ENCODE measurements at places on chromosomes 2 and 18.

GRCh38 chr2:147242445-147242844, 602.4 kb upstream of the ACVR2A start:
- no peak for DNase-seq

- DNase-seq, result no peak
Observed at GRCh38 chr18:49813069-49813318, 339 bp downstream of the ACAA2 start.

- no peak for DNase-seq
Observed at GRCh38 chr2:146867477-146867986, 977.3 kb upstream of the ACVR2A start.

DNA sequence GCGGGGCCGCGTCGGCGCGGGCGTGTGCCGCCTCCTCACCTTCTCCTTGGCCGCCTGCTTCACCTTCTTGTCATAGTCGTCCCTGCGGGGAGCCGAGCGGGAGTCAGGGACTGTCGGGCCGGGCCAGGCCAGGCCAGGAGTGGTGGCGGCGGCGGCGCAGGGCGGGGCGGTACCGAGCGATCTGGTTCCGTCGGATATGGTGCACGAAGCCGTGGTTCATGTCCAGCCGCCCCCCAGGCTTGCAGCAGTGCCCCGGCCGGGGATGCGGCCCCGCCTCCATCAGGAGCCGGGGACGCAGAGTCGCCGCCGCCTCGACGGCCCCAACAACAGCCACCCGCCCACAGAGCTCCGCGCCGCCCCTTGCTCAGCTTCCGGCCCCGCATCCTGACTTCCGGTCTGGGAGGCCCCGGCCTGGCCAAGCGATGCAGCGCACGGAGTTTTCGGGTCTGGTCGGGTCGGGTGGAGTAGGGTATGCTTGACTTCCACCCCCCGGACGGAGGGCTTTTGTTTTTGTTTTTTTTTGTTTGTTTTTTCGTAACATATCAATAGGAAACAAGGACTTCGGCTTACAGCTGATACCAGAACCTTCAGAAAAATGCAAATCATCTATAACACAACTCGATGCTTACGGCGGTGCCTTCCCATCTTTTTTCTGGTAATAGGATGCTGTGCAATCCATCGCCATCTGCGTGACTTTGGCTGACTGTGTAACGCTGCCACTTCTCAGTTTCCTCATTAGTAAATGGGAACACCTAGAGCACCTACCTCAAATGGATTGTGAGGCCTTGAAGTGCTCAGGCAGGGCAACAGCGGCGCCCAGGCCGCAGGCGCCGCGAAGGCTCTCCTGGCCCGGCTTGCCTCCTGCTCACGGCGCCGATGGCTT, at the start of gene C2orf68:
C2orf68 (minus strand) TSS at position 362 of the 883 bp plus-strand sequence; CDS start at position 280, 82 bp downstream.
- peak; percentile 70 for DNase-seq

DNA sequence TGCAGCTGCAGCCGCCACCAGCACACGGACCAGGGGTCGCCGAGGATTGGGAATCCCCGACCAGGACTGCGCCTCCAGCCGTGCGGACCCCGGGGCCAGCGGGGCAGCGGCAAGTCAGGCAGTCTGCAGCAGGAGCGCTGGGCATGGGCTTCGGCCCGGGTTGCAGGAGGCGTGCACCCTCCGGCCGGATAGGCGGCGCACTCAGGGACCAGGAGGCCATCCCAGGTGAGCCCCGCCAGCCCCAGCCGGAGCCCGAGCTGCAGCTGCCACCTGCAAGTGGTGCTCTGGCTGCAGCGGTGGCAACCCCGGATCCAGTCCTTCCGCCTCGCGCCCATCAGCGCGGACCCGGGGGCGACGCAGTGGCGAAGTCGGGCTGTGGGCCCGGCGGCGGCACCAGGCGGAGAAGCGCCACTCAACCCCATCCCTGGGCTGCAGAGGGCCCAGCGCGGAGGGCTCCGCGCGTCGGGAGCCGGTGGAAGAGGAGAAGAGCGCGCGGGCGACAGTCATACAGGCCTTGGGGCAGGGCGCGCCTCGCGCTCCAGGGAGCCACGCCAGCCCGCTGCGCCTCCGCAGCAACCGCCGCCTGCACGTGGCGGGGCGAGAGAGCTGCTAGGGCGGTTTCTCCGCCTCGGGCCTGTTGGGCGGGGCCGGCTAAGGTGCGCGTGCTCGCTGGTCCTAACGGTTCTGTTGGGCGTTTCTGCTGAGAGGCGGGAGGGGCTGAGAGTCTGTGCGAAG, 73.8 kb downstream of the RPIA start:
- DNase-seq, result no peak

- DNase-seq, result no peak
Observed at GRCh38 chr2:171217330-171217729, 56.6 kb upstream of the TLK1 start.

DNA sequence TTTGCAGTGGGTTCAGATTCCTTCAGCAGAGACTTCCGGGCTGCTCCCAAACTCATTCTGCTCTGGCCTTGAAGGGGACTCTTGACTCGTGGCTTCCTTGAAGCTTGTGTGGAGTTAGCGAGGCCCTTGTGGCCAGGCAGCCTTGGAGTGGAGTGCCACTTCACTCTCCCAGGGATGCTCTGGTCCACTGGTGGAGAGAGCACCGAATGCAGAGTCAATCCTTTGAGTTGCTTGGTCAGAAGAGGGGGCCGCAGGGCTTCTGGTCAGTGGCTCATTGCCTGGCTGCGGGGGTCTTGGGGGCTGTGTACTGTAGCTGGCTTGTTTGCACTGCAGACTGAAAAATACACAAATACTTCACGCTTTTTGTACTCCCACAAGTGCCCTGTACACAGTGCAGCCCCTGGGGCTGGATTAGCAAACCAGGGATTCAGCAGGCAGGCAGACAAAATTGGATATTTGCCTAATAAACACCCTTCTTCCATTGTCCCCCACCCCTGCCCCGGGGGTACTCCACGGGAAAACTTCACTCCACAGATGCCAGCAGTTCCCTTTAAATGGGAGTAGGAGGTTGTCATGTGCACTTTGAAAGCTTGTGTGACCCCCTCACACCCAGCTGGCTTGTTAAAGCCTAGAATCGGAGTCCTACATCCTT, 3.2 kb downstream of the GLI2 start:
- no peak for DNase-seq

DNA sequence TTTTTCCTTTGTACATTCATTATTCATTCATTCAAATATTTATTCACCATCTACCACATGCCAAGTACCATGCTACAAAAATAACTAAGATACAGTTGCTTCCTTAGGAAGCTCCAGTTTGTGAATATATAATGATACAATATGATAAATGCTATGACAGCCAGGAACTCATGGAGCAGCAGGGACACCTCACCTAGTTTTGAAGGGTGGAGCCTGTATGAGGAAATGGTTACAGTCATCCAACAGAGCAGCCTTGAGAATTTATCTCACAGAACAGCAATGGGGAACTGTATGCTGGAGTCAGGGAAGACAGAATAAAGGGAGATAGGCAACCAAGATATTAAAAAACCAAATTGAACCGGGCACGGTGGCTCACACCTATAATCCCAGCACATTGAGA, 124.0 kb downstream of the OSBPL1A start:
- DNase-seq, result no peak

DNA sequence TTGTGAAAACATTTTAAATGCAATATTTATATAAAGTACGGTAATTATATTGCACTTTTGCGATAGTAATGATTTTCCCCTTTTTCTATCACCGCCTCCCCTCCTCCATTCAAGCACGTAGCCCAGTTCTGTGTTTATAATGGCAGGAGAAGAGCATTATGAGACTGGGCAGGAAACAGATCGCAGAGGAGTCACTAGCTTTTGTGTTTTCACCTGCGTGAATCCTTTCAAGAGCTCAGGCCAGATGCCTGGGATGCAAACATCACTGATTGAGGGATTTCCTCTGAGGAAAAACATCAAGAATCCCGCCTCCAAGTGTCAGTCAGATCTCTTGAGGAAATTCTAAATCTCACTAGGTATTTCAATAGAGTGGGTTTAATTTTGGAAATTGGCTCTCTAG, 178.4 kb upstream of the FN1 start:
- DNase-seq, result no peak

- no peak for DNase-seq
Observed at GRCh38 chr2:134089454-134089853, 164.4 kb upstream of the MGAT5 start.

DNA sequence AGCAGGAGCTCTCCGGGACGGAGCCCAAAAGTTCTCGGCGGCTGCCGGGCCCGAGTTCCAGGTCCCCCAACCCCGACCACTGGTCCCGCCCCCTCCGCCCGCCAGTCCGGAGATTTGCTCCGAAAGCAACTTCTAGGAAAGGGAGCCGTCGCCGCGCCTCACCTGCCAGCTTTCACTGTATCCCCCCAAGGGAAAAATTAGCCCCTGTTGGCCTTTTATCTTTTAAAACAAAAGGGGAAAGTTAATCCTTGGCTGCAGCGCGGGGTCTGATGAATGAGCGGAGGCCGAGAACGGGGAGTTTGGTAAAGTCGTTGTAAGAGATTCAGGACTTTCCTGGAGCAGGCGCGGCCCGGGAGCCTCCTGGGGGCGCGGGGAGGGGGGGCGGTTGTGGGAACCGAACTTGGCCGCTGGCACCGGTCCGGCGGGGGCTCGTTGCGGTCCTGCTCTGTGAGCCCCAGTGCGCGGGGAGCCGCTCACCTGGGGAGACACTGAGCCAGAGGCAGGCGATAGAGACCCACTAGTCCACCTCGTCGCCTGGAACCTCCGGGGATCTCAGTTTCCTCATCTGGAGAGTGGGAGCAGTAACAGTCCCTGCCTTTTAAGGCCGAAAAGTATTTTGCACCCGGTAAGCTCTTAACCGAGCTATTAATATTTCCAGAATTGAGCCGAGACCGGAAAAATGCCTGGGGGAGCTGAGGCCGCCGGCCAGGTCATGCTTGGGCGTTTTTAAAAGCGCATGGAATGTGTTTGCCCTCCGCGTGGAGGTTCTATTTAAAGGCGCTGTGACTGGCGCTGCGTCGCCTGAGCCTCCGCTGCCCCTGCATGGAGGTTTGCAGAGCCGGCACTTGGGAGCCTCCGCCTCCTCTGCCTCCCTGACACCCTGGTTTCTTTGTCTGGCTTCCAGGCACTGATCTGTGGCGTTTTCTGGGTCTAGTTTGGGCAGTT, 1.1 kb downstream of the EFHD1 start:
- DNase-seq, result no peak

- no peak for DNase-seq
Observed at GRCh38 chr2:31267437-31268120, 33.6 kb downstream of the EHD3 start.

DNA sequence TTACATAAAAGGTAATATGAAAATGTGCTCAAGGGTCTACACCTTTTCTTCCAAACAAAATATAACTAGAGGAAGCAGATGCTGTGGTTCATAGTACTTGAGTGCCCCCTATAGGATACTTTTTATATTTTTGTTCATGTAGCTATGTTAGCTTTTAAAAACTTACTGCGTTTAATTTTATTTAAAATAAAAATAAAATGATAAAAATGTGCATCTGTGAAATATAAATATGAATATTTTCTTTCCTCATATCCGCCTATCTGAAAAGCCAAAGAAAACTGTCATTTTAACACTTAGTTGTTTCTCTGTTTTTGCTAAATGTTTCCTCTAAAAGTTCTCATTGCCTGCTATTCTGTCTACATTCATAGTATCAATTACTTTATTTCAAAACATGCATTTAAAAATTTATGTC, 9.6 kb upstream of the LRP1B start:
- DNase-seq, result no peak

DNA sequence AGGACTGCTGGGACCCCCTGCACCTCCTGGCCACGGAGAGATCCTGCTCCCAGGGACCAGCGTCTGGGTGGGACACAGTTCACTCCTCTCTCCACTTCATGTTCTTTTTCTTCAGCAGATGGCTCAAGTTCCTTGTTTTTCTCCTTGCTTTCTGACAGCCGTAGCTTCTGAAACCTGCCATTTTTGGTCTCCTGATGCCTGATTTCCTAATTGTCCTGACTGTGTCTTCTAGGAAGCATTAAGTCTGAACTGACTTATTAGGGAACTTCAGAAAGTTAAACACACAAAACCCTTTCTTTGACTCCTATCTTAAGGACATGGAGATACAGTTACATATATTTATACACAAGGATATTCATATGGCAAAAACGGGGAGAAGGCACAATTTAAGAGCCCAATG, 22.7 kb downstream of the CNNM4 start:
- no peak for DNase-seq

- DNase-seq, result no peak
Observed at GRCh38 chr2:138757384-138757783, 22.8 kb downstream of the NXPH2 start.

- DNase-seq, result no peak
Observed at GRCh38 chr2:156465573-156465972, 29.4 kb downstream of the GPD2 start.

- no peak for DNase-seq
Observed at GRCh38 chr2:8096484-8096883, 585.4 kb upstream of the ID2 start.

DNA sequence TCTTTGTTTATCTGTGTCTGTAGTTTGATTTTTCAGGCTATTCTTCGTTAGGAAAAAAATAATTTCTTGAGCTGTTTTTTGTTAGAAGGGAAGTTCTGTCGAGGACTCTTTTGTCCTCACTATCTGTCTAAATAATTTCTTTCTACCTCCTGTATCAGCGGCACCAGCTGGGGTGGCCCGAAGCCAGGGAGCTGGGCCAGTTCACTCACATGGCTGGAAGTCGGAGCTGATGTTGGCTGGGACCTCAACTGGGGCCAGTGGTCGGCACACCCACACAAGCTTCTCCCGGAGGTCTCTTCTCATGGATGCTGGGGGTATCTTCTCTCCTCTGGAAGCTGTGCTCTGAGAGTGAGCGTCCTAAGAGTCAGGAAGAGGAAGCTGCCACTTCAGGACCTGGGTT, 8.0 kb upstream of the PDIA6 start:
- DNase-seq, result no peak

- no peak for DNase-seq
Observed at GRCh38 chr2:205816268-205816667, 134.0 kb downstream of the NRP2 start.

DNA sequence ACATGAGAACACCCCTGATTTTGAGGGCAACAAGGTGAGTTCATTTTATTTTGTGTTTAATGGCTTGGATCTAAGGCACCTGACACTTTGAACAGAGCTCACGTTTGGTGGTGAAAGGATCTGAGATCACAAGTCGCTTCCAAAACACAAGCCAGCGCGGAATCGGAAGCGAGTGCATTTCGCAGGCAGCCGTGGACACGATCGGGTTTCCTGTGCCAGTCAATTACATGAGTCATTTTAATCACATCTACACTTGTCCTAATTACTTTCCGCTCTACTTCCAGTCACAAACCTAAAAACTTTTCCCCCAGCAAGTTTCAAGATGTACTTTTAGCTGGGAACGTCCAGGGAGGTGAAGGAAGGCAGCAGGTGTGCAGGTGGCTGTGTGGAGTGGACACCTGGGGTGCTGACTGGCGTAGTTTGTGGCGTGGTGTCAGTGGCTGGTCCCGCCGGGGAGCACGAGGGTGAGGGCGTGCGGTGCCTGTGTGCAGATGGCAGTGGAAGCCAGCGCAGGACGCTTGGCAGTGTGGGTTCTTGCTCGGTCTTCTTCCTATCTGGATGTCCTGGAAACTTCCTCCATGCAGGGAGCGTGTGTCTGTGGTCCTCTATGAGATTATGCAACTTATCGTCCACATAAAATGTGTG, 75.6 kb downstream of the DCDC2C start:
- no peak for DNase-seq

- DNase-seq, result no peak
Observed at GRCh38 chr2:12192762-12193161, 446.3 kb downstream of the LPIN1 start.
